LoVo (cell line): ENCODE measurements at places on chromosomes 2 and 18.
A peak's percentile ranks its signal among the peaks of the same experiment; 100 is the strongest.

GRCh38 chr2:22882643-22883042 is 502.3 kb upstream of the KLHL29 start:
- no peak for DNase-seq

- DNase-seq, result peak; percentile 23
These were observed 122.4 kb upstream of the SLC1A4 start for GRCh38 chr2:64866797-64867196.

DNA sequence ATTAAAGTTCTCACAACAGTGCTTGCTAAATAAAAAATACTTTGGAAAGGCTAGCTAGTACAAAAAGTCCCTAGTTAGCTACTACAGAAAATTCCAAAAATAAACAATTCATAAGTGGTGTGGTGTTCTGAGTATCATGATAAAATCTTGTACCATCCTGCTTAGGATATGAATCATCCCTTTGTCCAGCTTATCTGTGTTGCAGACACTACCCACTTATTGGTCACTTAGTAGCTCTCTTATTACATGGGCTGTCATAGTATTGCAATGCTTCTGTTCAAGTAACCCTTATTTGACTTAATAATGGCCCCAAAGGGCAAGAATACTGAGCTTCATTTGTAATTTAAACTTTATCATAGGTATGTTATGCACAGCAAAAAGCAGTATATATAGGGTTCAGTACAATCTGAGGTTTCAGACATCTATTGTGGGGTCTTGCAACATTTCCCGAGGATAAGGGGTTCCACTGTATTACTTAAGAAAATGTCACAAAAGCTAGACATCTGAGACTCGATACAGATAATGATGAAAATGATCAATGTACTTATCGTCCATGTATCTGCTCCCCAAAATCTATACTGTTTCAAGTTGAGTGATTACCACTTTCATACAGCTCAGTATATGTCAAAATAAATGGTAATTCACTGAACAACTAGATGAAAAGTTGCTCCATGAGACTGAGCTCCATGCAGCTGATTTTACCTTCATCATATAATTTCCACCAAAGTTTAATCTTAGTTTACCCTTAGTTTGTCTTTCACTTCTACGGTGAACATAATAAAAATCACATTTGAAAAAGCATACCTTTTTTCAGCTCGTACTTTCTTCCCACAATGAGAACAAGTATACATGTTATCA is 93.8 kb downstream of the C2orf74 start:
- no peak for DNase-seq

DNA sequence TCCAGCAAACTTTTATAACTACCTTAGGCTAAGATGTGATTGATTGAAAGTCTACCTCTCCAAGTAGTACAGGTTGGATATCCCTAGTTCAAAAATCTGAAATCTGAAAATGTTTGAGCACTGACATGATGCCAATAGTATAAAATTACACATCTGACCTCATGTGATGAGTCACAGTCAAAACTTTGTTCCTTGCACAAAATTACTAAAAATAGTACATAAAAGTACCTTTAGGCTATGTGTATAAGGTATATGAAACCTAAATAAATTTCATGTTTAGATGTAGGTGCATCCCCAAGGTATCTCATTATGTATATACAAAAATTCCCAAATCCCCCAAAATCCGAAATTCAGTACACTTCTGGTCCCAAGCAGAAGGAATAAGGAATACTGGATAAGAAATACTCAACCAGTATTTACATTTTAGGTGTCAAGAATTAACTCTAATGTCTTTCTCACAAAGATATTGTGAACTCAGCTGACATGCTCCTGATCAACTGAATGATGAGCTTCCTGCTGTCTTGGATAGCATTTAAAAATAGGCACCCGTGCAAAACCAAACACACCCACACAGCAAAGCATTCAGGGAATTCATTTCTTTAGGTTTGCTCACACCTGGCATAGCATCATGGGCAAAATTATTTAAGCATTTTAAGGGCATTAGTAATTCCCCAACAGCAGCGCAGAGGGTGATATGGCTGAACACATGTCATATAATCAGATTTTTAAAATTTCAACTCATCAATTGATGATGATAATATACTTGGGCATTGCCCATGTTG is 497.4 kb upstream of the MEIS1 start:
- no peak for DNase-seq

- DNase-seq, result no peak
These were observed 106.6 kb upstream of the ID2 start for GRCh38 chr2:8575038-8575833.

DNA sequence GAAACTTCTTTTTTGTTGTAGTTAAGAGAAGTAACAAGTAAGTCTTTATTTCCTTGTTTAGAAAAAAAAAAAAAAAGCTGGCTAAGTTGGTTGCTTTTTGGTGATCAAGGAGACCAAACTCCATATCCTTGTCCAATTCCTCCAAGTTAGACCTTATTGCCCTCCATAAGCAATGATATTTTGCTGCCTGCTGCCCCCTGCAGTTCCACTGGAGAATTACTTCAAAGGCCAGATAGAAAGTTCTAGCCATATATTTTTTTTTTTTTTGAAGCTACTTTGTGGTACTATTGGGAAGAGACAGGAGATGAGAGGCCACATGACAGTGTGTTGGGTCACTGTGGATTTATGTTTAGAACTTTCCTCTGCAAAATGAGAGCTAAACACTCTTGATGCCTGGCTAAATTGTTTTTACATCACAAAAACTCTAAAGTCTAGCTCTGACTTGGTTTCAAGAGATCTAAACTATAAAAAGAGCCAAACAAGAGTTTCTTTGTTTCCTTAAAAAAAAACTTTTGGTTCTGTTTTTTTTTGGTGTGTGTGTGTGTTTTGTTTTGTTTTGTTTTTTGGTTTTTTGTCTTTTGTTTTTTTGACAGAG is 80.7 kb upstream of the RASGRP3 start:
- peak; percentile 14 for DNase-seq

DNA sequence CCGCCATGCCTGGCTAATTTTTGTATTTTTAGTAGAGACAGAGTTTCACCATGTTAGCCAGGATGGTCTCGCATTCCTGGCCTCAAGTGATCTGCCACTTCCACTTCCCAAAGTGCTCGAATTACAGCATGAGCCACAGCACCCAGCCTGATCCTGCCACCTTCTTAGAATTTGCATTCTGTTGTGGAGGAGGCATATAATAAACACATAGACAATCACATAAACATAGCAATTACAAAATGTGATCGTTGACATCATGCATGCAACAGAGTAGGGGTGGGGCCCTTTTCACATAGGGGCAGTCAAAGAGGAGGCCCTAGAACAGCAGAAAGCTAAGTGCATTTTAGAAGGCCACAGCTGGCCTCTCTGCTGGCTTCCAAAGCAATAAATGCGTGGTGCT is 39.9 kb upstream of the TSPYL6 start:
- DNase-seq, result no peak

DNA sequence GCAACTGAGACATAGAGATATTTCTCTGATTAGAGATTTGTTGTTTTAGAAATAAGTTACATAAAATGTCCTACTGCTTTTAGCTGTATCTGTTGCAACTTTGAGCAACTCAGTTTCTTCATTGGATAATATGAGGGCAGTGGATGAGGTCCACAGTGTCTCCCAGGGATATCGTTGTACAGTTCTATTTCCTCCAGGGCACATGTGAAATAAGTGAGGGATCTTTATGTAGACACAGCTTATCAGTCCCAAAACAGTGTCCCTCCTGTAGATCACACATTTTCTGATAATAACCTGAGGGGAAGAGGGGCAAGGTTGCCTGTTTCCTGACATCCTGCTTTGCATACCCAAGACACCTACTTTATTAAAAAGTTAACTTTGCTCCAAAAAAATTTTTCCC is 1231.2 kb upstream of the ZEB2 start:
- DNase-seq, result no peak

DNA sequence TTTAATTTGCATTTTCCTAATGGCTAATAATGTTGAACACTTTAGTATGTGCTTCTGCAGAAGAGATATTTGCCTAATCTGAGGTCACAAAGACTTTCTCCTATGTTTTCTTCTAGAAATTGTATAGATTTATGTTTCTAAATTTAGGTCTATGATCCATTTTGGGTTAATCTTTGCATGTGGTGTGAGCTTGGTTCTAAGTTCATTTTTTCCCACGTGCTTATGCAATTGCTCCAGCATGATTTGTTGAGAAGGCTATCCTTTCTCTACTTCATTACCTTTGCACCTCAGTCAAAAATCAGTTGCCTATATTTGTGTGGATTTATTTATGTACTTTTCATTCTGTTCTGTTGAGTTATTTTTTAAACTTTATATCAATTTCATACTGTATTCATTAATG is 15.0 kb upstream of the RNF103 start:
- DNase-seq, result no peak

DNA sequence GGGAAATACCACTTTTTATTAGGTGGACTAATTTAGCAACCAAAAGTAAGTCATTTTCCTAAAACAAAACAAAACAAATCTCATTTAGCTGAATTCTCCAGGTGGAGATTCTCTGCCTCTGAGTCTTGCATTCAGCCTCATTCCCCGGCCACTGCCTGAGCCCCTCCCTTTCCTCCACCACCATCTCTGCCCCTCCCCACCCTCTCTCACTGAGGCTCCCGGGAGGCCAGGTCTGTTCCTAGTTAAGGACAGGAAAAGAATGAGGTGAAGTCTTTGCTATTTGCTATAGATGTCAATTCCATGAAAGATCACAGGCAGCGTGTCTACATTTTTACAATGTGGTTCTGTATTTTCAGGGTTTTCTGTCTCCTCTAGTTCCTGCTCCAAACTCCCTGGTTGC is 83.0 kb upstream of the SOX11 start:
- DNase-seq, result no peak

DNA sequence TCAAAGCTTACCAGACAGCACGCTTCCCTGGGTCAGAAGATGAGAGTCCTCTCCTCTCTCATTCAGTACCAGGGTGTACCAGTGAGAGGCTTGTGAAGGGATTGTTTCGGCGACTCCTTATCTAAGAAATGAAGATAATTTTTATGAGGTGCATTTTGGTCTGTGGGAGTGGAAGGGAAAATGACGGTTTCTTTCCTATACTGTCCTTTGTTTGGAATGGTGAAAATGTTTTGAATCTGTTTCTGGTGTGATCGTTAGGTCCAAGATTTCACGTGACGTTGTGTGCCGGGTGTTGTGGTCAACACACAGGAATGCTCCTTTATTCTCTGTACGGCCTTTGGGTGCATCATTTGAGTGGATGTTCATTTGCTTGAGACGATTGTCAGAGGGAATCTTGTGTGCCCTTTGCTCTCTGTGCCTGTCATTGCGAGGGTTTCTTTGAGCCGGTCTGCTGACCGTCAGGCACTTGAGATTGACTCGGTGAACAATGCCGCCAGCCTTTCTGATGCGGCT is 183.5 kb downstream of the AGAP1 start:
- DNase-seq, result no peak

DNA sequence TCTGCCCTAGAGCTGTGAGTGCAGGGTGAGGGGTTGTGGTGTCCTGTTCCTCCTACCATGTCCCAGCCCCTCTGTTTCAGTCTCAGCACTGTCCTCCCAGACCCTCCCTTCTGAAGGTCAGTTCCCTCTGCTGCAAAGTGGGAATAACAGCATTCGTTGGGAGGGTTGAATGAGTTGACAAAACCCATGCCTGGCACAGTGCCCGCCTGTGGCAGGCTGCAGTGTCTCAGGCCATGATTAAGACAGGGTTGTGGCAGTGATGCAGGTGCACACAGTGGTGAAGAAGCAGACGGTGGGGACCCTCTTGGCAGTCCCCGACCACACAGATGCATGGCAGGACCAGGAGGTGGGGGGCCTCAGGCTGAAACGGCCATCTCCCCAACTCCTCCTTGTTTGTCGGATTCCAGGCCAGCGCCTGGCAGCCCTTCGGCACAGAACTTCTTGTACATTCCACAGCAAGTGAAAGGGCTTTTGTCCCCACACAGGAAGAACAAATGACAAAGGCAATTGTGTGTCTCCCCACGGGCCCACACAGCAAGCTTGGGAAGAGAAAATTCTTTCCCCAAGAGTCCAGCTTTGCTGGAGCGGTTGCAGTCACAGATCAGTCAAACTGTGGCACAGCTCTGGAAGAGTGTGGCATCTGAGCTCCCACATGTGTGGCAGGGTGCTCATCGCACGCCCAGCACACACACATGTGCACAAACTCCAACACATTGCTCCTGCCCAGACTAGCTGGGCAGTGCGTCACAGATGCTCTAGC is 92.0 kb upstream of the MSH2 start:
- peak; percentile 47 for DNase-seq

GRCh38 chr2:44433895-44434294 is 72.1 kb downstream of the CAMKMT start:
- no peak for DNase-seq

- no peak for DNase-seq
These were observed 315.1 kb downstream of the NR4A2 start for GRCh38 chr2:156017341-156017885.

- no peak for DNase-seq
These were observed 38.6 kb downstream of the STON1 start for GRCh38 chr2:48568547-48568946.
